ENCODE measurements at places on chromosomes 6 and 20.
A peak's percentile ranks its signal among the peaks of the same experiment; 100 is the strongest.

DNA sequence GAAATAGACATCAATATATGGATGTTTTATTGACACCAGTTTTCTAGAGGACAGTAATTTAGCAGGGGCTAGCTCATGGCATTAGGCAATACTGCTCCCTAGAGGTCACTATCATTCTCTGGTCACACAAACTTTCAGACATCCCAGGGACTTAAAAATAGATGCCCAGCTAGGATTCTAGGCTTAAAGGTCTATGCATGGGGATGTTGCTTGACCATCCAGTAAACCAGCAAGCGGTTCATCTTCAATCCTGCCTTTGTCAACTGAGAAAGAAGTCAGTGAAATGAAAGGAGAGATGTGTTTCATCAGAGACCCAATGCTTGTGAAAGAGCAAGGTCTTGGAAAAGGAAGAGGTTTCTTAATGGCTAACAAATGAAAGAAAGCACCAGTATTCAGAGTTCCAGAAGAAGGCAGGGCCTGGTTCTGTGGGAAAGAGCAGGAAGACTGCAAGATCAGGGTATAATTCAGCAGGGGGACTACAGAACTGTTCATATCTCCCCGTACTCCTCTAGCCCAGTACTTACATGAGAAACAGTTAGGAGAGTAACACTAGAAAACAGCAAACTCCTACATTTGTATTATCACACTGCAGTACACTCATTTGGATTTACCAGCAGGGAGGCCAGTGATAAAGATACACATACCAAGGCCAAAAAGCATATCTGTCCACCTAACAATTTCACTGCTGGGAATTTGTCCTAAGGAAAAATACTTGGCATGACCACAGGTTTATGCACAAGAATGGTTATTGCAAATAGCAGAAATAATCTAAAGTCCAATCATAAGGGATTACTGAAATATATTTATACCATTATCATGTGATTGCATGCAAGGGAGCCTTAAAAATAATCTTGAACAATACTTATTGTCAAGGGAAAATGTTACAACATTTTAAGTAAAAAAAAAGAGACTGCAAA lies 151.4 kb upstream of the LAMA2 start:
- peak; percentile 68 for DNase-seq

DNA sequence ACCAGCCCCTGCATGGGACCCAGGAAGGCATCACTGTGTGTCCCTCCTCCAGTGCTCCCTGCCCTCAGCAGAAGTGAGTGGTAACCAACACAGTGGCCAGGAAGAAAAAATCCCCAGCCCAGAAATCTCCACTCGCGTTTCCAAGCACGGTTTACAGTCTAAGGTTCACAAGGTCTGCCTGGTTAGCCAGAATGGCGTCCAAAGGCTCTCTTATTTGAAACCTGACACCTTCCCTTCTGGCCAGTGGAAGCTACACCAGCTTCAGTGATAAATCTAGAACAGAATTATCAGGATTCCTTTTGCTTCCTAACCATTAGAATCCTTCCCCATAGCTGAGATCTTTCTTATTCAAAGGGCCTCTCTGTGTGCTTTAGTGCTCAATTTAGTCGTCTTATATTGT lies 9.2 kb downstream of the LY86 start:
- DNase-seq, result no peak

GRCh38 chr20:33866398-33867100 lies 55.4 kb downstream of the CHMP4B start:
- DNase-seq, result no peak

GRCh38 chr6:137731960-137732616 lies 135.0 kb upstream of the TNFAIP3 start:
- DNase-seq, result no peak

GRCh38 chr6:28673787-28674671 lies 148.3 kb downstream of the GPX5 start:
- DNase-seq, result peak; percentile 87

- no peak for DNase-seq
Measured at GRCh38 chr6:91786474-91787184, 1199.8 kb upstream of the MAP3K7 start.

- no peak for DNase-seq
Measured at GRCh38 chr6:148789948-148790347, 43.1 kb downstream of the UST start.

GRCh38 chr6:9126878-9127560 lies 691.7 kb upstream of the SLC35B3 start:
- peak; percentile 22 for DNase-seq

DNA sequence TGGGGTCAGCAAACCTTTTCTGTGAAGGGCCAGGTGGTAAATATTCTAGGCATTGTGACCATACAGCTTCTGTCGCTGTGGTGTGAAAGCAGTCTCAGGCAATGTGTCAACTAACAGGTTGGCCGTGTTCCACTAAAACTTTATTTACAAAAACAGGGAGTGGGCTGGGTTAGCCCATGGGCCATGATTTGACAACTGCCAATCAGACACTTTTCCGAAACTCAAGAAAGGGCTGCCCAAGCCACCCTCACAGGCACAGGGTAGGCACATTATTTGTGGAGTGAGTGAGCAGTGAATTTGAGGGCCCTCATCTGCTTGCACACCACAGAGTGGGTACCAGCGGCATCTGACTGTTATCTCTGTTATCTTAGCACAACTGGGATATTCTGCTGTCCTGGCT lies 290.3 kb downstream of the TAF4 start:
- DNase-seq, result no peak

DNA sequence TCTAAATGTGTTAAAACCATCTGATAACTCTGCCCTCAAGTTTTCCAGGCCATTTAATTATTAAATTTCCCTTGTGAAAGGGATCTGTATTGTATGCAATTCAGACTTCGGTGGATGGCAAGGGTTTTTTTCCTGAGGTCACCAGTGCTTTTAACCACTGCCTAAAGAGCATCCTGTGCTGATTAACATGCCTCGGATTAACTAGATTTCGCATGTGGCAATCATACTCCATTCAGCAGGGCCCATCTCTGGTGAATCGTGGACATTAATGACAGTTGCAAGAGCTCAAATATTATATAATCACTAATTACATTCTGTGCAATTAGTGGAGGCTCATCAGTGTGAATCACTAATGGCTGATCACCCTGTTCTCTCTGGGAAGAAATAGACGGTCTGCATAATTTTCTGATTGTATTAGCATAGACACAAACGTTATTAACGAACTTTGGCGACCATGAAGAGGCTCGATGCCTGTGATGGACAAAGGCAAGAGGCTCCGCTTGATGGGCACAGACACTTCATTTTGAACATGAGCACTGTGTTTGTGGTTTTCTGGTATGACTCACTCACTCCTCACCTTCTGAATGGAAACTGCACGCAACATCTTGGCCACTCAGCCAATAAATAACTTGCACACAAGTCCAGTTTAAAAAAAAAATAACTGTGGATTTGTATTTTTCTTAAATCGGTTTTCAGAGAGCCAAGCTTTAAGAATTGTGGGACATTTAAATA lies 31.4 kb downstream of the LINC00237 start:
- DNase-seq, result no peak

DNA sequence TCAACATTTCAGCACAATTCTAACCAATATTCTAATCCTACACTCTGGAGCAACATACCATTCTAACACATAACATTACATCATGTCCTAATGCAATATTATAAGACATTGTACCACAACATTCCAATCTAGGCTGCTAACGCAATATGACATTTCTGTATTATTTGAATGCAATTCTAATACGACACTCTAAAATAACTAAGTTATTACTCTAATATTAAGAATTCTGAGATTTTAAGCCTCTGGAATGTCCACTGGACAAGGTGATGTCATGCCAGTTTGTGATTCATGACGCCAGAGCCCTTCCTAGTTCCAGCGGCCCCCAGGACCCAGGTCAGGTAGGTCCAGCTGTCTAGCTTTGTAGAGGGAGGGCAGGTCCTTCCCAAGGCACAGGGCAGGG lies 69.7 kb upstream of the SIRPA start:
- DNase-seq, result no peak

DNA sequence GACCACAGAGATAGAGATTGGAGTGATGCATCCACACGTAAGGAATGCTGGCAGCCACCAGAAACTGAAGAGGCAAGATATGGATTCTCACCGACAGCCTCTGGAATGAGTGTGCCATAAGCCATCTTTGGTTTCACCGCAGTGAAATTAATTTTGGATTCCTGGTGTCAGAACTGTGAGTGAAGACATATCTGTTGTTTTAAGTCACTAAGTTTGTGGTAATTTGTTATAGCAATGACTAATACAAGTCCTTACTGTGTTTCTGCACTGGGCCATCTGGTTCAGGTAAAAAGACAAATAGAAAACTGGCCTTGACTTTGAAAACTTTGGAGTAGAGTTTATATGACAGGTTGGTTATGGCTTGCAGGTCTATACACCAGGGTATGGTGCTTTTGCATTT lies 261.9 kb downstream of the PHF3 start:
- no peak for DNase-seq

GRCh38 chr6:15090145-15090579 lies 155.7 kb upstream of the JARID2 start:
- no peak for DNase-seq

DNA sequence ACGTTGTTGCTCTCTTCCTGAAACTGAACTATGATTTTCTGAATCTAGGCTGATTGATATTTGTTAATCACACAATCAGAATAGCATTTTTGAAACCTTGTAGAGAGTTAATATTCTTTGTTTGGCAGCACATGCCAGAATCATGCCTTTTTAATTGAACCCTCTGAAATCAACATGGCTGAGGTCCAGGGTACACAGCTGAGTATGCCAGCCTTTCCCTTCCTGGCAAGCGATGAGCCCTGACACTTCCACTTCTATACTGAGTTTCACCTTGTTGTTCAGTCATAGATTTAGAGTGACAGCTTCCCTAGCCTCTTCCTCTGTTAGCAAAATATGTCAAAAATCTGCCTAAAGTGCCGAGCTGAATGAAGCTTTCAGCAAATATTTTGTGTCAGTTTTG lies 6.8 kb downstream of the HDDC2 start:
- no peak for DNase-seq

- DNase-seq, result no peak
Measured at GRCh38 chr6:73145690-73146089, 79.6 kb downstream of the KHDC1L start.

GRCh38 chr6:74283532-74283931 lies 587.5 kb downstream of the CD109 start:
- DNase-seq, result no peak

GRCh38 chr6:36920049-36920448 lies 34.3 kb downstream of the C6orf89 start:
- no peak for DNase-seq

GRCh38 chr6:64547594-64548268 lies 912.1 kb downstream of the PHF3 start:
- no peak for DNase-seq

DNA sequence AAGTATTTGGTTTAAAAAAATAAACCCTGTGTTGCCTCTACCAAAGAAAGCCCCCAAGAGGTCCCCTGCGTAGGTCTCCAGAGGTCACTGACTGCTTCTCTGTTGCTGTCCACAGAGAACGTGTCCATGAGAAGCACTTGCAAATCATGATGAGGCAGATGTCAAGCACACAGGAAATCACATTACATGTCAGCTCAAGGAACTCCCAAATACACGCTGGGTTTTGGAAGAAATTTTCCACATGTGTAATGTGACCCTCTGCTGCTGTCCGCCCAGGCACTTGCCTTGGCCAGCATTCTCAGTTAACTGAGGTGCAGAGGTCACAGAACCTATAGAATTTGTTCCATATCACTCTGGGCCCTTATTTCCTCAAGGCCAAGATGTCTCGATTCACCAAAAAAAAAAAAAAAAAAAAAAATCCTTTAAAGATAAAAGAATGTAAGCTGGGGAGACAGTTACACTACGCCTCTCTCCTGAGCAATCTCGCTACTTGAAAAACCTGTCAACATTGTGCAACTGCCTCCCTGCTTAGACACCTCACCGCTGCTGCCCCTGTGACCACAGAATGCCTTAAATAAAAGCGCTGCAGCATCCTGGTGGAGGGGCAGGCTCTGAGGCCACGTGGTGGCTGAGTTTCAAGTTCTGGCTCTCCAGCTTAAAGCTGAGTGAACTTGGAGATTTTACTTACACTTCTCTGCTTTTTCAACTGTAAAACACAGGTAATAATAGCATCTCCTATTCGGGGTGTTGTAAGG lies 42.3 kb downstream of the SLC22A23 start:
- no peak for DNase-seq

GRCh38 chr20:61271312-61272231 lies 19.5 kb downstream of the CDH4 start:
- peak; percentile 6 for DNase-seq

DNA sequence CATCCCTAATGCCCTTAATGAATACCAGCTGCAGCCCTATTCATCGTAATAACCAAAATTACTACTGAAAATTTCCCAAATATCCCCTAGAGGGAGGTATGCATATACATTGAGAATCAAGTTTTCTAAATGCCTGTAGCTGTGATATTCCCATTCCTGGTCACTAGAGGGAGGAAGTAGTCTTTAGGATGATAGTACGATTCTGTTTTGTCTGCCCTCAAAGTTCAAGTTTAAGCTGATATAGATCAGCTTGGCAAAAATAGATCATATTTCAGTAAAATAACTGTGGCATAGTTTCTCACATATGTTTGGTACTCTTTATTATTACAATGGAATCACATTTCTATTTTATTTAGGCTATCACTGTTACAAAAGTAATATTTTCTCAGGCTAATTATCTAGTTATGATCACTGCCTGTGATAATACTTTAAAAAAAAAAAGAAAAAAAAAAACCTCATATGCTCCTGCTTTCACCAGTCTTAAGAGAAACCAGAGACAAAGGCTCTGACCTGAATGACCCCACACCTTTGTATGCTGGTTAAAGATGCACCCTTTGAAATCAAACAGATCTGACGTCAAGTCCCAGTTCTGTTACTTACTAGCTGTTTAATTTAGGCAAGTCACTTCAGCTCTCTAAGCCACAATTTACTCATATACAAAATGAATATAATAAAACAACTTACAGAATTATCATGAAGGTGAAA lies 11.0 kb downstream of the TSPYL1 start:
- DNase-seq, result peak; percentile 81

DNA sequence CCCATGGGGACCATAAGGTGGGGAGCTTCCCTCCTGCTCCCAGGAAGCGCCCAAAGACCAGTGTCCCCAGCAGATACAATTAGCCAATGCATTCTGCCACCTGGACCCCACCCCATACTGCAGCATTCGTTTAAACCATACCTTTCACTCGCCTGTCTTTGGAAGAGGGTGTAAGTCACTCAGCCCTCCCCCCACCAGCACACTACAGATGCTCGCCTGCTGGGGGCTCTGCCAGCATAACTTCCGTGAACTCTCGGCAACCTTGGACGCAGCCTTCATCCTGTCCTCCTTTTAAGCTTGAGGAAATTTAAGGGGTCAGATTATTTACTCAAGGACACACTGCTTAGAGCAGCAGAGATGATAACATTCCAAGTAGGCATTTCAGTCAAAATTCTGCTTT lies 94.4 kb upstream of the NAA20 start:
- no peak for DNase-seq

- DNase-seq, result peak; percentile 52
Measured at GRCh38 chr6:27806981-27807440, 105.2 kb downstream of the OR2B2 start.

GRCh38 chr6:40733290-40733689 lies 146.1 kb upstream of the LRFN2 start:
- DNase-seq, result no peak

Data from NCI-H748 treated with DMSO at 0.1 percent for 48 hours (cell line).